Activated CD4-positive, alpha-beta T cell treated with anti-CD3 and anti-CD28 coated beads, Interleukin-2, amount 50 U/mL, for 1 hour (primary cell): ENCODE measurements at places on chromosomes 3 and 15.

DNA sequence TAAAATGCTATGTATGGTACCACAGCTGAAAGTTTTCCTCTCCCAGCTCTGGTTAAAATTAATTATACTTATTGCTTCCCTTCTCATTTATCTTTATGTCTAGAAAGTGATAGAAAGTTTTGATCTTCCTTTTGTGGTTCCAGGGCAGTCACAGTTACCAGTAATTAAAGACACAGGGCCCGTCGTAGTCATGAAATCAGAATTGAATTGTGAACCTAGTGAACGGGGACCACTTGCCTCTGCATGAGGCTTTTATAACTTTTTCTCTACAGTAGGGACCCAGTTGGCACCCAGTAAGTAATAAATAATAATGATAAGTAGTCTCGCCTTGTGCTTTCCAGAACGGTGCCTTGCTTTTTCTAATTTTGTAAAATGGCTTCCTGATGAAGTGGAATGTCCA, 231.7 kb upstream of the SATB1 start:
- DNase-seq = no peak

DNA sequence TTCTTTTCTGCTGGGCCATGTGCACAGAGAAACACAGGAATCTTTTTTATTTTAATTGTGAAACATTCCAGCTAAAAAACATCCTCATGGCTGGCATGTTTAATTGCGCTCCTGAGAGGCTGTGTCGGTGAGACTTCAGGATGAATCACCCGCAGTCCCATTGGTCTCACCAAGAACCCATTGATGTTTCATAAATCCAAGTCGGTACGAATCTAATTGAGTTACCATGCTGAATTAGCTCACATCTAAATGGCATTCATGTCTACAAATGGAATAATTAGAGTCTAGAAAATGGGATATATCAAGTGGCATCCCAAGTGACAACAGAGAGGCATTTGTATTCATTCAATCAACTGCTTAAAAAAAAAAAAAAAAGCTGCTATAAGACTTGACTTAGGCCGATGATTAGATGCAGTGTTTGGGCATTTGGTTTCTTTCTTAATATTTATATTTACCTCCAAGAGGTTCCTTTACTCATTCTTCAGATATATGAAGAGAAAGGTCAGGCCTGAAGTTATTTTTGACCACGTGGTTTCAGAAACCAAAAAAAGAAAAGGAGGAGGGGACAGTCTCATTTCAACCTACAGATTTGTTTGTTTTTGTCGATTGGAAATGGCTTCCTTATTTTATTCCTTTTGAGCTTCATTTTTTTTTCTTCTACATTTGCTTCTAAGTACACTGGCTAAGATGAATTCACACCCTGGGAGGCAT, 79.1 kb upstream of the FOXB1 start:
- no peak for DNase-seq

- DNase-seq = no peak
Measured at GRCh38 chr15:59116141-59116540, 11.2 kb downstream of the CCNB2 start.

DNA sequence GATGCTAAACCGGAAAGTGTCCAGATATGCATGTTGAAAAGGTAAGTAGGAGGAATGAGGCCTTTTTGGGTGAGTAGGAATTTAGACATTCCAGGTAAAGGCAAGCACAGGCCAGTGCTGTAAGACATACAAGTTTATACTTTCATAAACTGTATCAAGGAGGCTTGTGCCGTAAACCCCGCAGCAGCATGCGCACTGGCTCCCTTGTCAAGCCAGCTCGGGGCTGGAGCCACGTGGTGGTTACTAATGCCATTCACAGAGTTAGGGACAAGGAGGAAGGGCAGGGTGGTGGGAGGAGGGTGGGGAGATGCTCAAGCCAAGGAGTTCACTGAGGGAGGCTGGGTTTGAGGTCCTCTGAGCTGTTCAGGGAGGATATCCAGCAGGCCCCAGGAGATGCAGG, 35.8 kb downstream of the PLD1 start:
- DNase-seq = no peak

DNA sequence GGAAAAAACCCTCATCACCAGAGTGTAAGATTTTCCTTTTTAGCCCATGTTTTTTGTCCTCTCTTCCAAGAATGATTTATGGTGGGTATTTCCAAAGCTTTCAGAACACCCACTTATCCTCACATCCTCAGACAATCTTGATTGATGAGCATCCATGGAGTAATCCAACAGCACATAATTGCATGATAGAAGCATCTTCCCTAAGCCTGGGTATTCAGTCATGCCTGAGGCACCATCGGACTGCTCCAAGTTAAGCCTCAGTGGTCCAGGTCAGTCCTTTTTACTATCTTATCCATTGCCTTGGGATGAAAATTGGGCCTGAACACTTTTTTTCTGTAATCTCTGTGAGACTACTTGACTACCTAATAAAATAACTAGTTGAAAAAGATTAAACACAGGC, 676.0 kb upstream of the SEMA6D start:
- no peak for DNase-seq

DNA sequence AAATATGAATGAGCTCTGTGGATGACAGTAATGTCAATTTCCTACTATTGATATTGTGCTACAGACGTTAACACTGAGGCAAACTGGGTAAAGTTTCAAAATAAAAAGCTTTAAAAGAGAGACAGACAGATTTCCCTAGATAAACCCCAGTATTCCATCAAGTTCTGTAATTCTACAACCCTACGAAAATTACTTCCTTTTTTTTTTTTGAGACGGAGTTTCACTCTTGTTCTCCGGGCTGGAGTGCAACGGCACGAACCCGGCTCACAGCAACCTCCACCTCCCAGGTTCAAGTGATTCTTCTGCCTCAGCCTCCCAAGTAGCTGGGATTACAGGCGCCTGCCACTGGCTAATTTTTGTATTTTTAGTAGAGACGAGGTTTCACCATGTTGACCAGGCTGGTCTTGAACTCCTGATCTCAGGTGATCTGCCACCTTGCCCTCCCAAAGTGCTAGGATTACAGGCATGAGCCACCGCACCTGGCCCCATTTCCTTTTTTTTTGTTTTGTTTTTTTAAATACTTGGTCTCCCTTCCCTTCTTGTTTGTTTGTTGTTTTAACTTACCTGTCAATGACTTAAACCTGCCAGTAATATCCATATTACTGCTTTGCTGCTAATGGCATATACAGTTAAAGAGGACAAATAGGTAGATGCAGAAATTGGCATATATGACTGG, 57.2 kb downstream of the CBLB start:
- no peak for DNase-seq

DNA sequence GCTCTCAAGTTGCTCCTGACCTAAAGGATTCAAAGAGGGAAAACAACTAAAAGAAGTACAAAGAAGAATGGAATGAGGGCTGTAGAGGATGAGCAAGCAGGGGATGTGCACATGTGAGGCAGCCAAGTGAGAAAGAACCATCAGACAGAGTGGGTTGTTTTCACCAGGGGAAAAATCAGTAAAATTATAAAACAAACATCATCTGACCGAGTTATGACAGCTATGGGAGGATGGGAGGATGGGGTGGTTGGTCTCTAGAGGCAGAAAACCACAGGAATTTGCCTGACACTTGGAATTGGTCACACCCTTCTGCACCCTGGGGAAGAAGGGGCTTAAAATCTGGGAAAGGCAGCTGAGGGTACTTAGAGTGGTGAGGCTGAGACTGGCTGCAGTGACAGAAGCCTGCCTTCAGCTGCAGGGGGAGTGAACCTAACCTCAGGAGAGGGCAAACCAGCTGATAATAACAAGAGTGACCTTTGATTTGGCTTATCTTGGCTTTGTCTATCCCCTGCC, 10.1 kb downstream of the ARHGAP31 start:
- no peak for DNase-seq

GRCh38 chr3:158470944-158471638, 99.9 kb upstream of the MLF1 start:
- no peak for DNase-seq

DNA sequence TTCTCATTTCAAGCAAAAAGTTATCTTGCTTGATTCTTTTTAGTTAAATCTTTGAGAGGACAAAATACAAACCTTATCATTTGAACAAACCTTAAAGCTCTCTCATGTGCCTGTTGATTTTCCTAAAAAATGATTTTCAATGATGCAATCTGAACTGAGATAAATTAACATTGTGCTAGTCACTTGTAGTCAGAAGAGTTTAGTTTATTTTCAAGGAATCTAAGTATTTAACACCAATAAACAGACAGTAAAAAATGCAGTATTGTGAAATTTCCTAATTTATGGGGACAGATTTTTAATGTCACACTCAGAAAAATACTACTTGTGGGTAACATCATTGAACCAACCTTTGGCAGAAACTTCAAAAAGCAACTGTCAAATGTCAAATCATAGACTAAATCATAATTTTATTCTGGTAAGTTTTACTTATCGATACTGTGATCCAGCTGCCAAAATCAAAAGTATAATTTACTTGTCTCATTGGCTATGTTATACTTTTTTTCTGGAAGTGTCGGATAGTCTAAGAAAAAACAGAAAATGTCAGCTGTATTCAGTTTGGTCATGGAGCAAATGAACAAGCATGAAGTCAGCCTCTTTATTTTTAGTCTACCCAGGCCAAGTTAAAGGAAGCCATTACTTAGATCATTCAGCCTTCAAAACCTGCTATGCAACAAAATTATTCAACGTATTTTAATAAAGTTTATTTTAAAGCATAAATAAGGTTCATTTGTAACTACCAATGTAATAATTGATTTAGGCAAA, 52.4 kb upstream of the FNDC3B start:
- no peak for DNase-seq

DNA sequence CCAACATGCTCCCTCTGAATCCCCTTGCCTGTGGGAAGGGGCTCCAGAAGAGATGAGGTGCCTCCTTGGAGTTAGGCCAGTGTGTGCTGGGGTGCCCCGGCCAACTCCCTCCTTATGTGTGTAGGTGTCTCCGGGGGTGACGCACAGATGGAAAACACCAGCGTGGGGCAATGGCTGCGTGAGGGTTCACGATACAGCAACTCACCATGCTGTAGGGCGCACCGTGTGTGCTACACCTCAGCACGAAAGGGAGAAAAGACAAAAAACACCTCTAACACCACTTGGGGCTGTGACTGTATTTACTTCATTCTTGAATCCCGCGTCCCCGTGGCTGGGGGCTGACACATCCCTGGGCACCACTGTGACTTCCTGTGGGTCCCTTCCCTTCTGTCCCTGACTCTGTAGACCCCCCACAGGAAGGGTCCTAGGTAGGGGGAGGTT, 1.6 kb upstream of the CALML4 start:
- DNase-seq = no peak

- DNase-seq = peak; percentile 54
Measured at GRCh38 chr15:56919031-56919608, 676 bp downstream of the TCF12 start.

DNA sequence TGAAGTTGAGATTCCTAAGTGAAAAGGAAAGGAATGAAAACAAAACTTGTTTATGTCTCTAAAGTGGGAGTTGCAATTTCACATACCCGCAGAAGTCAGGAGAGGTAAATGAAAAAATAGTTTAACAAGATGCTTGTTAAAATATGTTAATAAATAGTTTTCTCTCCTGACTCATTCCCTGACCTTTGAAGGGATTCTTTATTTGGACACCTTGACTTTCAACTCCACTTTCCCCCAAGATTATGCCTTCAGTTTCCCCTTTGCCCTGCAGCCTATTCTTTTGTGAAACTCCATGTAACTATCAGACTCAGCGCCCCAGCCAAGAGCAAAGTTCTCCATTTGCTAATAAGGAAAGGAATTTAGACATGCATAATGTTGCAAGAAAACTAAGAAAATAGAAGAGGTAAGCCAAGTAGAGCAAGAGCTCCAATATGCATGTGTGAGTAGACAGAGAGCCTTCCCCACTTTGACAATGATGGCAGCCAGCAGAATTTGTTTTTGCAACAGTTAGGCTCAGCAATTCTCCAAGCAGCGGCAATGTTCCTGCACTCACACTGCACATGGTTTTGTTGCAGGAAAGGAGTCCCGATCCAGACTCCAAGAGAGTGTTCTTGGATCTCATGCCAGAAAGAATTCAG, 61.2 kb downstream of the CD200 start:
- no peak for DNase-seq

DNA sequence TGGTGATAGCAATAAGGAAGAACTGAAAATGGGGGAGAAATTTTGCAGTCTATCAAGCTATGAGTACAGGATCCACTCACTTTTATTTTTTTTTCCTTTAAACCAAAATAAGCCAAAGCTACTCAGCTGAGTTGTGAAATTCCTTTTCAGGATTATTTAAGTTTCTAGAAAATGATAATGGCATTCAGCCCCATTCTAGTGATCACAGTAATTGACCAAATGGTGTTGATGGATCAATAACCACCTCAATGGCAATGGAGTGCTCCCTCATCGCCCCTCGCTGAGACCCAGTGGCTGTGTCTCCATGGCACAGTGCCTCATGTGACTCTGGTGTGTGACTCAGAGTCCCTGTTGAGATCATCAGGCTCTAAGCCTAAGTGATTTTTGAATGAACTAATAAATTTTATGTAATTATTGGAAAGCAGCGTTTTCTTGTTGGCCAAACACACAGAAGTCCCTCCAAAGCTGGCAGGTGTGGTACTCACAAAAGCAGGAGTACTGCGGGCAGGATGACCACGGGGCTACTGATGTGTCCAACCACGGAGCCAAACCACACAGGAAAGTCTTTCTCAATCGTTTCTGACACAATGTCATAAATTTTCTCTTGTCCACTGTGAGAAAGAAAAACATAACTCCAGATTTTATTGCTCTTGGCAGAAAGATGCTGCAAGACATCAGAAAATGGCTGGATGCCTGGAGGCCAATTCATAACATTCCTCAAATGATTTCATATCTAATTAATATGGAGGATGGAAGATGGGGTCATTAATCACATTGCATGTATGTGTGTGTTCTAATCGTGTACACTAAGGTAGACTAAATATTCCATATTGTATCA, 14.4 kb upstream of the STARD5 start:
- no peak for DNase-seq

DNA sequence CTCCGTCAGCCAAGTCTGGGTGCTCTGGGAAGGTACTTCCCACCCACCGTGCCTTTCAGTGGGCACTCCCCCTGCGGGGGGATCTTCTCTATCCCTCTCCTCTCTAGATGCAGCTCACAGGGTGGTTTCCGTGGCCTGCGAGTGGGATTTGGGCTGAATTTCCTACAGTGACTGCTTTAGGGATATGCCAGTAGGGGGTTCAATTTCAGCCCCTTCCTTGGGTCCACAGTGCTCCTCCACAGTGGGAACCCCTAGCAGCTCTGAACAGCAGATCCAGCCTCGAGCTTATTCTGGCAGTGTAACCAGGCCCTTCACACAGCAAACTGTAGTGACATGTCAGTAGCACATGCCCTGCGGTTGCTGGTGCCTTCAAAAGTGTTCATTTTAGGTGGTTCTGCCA, 155.7 kb downstream of the CHDH start:
- no peak for DNase-seq

DNA sequence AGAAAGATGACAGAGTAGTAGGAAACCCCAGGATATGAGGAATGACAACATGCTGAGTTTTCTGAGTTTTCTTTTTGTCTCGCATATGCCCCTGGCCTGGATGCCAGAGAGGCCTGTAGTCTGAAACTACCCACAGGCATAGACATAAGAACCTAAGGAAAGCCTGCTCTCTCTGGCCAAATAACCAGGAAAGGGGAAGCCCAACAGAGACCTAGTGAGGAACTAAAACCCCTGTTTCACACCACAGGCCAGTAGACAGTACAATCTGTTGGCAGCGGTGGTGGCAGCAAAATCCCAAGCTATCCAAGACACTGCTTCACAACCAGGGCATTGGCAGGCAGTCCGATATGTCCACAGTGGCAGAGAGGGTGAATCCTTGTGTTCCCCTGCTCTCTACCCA, 55.0 kb upstream of the DCP1A start:
- no peak for DNase-seq

- no peak for DNase-seq
Measured at GRCh38 chr3:48692551-48692950, 6.8 kb upstream of the NCKIPSD start.

- DNase-seq = no peak
Measured at GRCh38 chr15:36497901-36498300, 81.5 kb upstream of the CDIN1 start.
